Ovary (tissue), 10 donors: ENCODE measurements at places on chromosomes 2 and 18. TPM values are rescaled to one million over a fixed set of nuclear protein-coding genes. Genes with fewer than 3 reads are reported as not detected.

DNA sequence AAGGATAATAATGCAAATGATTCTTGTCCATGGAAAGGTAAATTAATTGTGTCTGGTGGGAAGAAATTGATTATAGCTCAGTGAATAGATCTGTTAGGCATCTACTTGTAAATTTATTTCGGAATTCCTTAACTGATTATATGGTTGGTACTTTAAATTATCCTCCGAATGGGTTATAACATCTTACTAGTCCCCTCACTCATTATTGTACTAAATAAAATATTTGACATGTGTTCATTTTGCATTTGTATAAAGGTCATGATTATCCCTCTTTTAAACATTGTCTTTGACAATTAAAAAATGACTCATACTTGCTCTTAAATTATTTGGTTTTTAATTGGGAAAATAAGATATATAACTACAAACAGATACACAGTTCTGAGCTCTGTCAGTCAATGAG, 47.4 kb downstream of the CAVIN2 start:
- DNase-seq = no peak

- DNase-seq = no peak
These were observed 22.6 kb downstream of the ANXA4 start for GRCh38 chr2:69764286-69765095.

GRCh38 chr2:168961450-168962229, 60.5 kb downstream of the G6PC2 start:
- no peak for DNase-seq

Gene LIMS1
- polyA plus RNA-seq = 39.8 TPM
